Bronchial epithelial cell (primary cell): ENCODE measurements at places on chromosomes 13 and 19. TPM values are rescaled to one million over a fixed set of nuclear protein-coding genes. Genes with fewer than 3 reads are reported as not detected.

The EFNA2 gene
- not detected in 2 replicates for total RNA-seq

The KLK3 gene
- not detected in 2 replicates for total RNA-seq

The TUBA3C gene
- not detected in 2 replicates for total RNA-seq

The SMIM24 gene
- not detected in 2 replicates for total RNA-seq

The TRIM28 gene
- 270 and 277 TPM in 2 replicates for total RNA-seq

The UNC13A gene
- total RNA-seq: under 0.01 TPM in 1 of 2 replicates, not detected in the other

The MCEMP1 gene
- total RNA-seq: not detected in 2 replicates

The ISYNA1 gene
- 6.7 and 15.3 TPM in 2 replicates for total RNA-seq

The APOC4 gene
- not detected in 2 replicates for total RNA-seq

The SLC1A6 gene
- total RNA-seq: not detected in 2 replicates

The ZNF112 gene
- total RNA-seq: 5.0 and 7.2 TPM in 2 replicates

The GRK1 gene
- total RNA-seq: not detected in 2 replicates

The ONECUT3 gene
- under 0.01 TPM in 2 replicates for total RNA-seq

The MYPOP gene
- total RNA-seq: 0.53 and 0.90 TPM in 2 replicates

The C19orf38 gene
- 0.26 and 0.38 TPM in 2 replicates for total RNA-seq

The RDH8 gene
- not detected in 2 replicates for total RNA-seq

The APC2 gene
- under 0.01 TPM in 2 replicates for total RNA-seq

The FGF22 gene
- not detected in 2 replicates for total RNA-seq

The CYP4F3 gene
- total RNA-seq: 2.9 and 3.2 TPM in 2 replicates

The MBD3L2B gene
- not detected in 2 replicates for total RNA-seq

The RNASEH2A gene
- 11.1 and 12.9 TPM in 2 replicates for total RNA-seq
